ENCODE measurements at places on chromosomes 4 and X.

DNA sequence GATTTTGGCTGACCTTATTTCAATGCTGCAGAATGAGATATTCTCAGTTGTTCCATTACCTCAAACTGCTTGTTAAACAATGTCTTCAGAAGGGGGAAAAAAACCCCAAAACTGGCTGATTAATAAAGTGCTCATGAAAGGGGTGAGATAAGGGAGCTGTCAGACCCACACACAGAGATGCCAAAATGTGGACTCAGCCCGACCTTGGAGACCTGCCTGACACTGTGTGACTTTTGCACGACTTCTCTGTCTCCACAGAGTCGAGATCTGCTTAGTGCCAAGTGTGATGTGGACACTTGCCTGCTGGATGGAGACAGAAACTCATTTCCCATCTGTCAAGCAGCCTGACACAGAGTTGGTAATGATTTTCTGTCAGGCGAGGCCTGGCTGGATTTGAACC is 31.5 kb downstream of the REELD1 start:
- DNase-seq, result no peak

DNA sequence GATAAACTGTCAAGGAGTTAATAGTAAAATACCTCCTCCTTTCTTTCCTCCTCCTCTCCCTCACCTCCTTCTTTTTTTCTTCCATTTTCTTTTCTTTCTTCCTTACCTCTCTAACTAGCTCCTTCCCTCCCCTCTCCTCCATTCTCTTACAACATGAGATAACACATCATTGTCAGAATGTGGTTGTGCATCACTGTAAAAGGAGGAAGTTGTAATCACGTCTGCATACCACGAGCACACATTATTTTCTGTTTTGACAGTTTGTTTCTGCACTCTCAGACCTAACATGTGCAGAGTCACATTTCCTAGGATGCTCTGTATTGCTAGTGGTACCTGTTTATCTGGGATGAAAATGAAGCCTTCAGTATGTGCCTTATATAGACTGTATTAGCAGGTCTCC is 9.1 kb downstream of the SLIT2 start:
- no peak for DNase-seq

DNA sequence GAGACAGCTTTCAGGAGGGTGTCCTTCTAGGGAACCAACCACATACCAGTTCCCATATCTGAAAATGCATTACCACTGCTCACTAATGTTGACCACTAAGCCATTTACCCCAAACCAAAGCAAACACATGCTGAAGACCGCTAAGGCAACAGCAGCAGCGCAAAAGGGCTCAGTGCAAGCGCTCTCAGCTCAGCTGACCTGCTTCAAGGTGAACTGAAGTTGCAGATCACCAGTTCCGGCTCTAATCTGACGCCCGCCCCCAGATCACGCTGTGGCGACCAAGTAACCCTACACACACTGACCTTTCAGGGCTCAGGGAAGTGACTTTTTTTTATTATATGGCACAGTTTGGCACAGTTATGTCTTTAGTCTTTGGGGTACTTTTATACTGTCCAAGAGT is 5.8 kb downstream of the MECP2 start:
- no peak for DNase-seq

GRCh38 chr4:81096566-81096965 is 66.1 kb downstream of the BMP3 start:
- DNase-seq, result no peak

DNA sequence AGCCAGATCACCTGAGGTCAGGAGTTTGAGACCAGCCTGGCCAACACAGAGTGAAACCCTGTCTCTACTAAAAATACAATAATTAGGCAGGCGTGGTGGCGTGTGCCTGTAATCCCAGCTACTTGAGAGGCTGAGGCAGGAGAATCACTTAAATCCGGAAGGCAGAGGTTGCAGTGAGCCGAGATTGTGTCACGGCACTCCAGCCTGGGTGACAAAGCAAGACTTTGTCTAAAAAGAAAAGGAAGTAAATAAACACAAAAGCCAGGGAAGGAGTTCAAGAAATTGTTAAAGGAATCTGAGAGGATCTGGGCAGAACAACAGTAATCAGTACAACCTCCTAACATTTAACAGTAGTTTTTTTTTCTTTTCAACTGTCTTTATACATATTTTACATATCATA is 48.7 kb upstream of the ARHGEF6 start:
- no peak for DNase-seq

- no peak for DNase-seq
Observed at GRCh38 chr4:105808030-105808749, 87.1 kb upstream of the NPNT start.

- no peak for DNase-seq
Observed at GRCh38 chr4:84639145-84639544, 56.2 kb downstream of the CDS1 start.

- DNase-seq, result no peak
Observed at GRCh38 chr4:98710831-98711230, 52.4 kb upstream of the TSPAN5 start.

GRCh38 chrX:78665342-78665741 is 6.2 kb upstream of the RTL3 start:
- DNase-seq, result no peak

DNA sequence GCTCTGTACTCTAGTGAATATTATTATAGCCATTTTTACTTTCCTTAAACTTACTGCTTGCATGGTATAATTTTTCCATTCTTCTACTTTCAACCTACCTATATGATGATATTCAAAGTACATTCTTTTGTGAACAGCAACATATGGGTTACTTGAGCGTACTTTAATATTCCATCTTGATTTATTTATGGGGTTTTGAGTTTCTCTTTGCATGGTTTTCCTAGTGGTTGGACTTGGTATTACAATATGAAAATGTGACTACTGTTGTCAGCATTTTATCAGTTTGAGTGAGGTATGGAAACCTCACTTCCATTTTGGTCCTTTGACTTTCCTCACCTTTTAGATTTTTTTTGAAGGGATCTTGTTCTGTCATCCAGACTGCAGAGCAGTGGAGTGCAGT is 35.9 kb downstream of the ADGRG4 start:
- DNase-seq, result no peak

DNA sequence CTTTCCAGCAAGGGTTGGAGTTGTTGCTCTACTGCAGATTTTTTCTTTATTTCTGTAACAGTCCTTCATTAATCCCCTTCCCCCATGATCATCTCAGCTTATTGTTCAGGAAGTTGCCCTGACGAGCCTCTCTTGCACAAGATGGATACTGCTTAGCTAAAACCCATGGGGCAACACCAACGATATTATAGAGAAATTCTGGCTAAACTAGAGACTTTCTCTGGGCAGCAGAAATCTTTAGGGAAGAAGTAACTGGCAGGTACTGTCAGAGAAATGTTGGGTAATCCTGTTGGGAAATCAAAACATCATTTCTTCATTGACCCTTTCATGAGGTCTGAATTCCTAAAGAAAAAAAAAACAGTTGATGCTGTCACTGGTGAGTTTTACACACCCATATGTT is 921.3 kb downstream of the NLGN4X start:
- no peak for DNase-seq

- no peak for DNase-seq
Observed at GRCh38 chr4:139919521-139919920, 234.5 kb downstream of the MAML3 start.

DNA sequence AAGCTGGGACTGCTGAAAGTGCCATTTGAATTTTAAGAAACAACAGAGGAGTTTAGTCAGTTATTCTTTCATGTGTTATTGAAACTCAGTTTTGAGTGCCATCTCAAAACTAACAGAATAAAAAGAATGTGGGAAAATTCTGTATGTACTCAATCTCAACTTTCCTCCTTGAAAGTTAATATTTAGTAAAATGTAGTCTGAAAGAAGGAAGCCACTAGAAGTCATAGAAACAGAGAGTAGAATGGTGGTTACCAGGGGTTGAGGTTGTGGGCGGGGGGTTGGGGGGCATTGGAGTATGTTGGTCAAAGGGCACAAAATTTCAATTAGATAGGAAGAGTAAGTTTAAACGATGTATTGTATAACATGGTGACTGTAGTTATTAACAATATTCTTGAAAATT is 628.3 kb upstream of the MAGEB2 start:
- DNase-seq, result no peak

GRCh38 chr4:135357091-135357490 is 1155.5 kb upstream of the PABPC4L start:
- no peak for DNase-seq

- no peak for DNase-seq
Observed at GRCh38 chr4:157741642-157742041, 431.2 kb downstream of the GASK1B start.

DNA sequence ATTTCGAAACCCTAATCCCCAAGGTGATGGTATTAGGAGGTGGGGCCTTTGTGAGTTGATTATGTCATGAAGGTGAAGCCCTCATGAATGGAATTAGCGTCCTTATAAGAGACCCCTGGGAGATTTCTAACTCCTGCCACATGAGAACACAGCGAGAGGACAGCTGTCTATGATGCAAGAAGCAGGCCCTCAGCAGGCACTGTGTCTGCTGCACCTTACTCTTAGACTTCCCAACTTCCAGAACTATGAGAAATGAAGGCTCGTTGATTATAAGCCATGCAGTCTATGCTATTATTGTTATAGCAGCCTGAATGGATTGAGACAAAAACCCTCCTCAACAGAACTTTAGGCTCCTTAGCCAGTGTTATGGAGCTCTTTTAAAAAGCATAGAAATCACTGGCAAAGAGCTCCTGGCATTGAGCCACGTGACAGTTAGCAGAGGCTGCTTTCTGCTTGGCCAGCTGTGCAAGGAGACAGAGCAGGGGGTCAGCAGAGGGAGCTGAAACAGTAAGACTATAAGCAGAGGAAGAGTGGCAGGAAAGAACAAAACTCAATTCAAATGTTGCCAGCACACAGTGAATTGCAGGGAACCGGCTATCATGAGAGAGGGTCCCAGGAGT is 219.2 kb upstream of the FAT1 start:
- no peak for DNase-seq

GRCh38 chr4:9988933-9989332 is 32.4 kb downstream of the SLC2A9 start:
- DNase-seq, result no peak

- no peak for DNase-seq
Observed at GRCh38 chrX:15398874-15399273, 14.7 kb upstream of the VEGFD start.

All from nucleus accumbens (tissue), 56 donors.